ENCODE measurements at places on chromosomes 16 and 17. TPM values are rescaled to one million over a fixed set of nuclear protein-coding genes. Genes with fewer than 3 reads are reported as not detected.

DNA sequence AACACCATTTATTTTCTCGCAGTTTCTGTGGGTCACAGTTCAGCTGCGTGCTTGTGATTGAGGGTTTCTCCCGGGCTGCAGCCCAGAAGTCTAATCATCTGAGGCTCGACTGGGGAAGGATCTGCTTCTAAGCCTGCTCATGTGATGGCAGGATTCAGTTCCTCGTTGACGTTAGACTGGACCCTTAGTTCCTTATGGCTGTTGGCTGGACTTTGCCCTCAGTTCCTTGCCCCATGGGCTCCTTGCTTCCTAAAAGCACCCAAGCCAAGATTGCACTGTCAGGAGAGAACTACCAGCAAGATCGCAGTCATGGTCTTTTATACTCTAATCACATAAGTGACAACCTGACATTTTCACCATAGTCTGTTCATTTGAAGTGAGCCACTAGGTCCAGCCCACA is 250.0 kb downstream of the PRKCA start:
- DNase-seq, result no peak

Gene TM4SF5
- total RNA-seq, result not detected

Gene NTN1
- total RNA-seq, result 19.2 TPM

GRCh38 chr17:19017804-19018599 is 13.4 kb upstream of the FAM83G start:
- no peak for DNase-seq

GRCh38 chr17:58968426-58969061 is 138.1 kb downstream of the TRIM37 start:
- DNase-seq, result no peak

DNA sequence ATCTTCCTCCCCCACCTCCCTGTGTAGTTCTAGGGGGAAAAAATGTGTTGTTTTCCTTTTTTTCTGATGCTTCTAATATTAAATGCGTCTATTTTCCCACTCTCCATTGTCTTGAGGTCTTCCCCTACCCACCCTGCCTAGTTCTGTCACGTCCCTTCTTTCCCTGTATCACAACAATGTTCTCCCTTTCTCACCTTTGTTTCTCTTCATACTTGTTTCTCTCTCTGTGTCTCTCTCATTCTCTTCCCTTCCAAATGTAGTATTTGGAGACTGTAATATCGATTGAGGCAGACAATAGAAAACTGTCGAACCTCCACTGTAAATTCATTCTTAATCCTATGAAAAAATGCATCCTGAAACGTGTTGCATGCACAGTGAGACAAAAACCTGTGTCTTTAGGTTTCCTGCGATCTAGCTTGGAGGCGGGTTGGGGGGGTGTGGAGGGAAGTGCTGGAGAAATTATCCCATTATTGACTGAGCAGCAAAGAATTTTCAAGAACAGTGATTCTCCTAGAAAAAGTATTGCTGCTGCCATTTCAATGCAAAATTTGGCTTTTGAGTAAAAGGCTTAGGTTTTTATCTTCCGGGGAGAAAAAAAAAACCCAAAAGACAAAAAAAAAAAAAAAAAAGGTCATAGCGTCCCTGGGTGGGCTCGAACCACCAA is 1.3 kb upstream of the PSMB3 start:
- no peak for DNase-seq

GRCh38 chr17:44758414-44759085 is at the start of gene ADAM11:
ADAM11 (plus strand) TSS chr17:44758988; CDS start chr17:44759200, 212 bp downstream.
- no peak for DNase-seq

DNA sequence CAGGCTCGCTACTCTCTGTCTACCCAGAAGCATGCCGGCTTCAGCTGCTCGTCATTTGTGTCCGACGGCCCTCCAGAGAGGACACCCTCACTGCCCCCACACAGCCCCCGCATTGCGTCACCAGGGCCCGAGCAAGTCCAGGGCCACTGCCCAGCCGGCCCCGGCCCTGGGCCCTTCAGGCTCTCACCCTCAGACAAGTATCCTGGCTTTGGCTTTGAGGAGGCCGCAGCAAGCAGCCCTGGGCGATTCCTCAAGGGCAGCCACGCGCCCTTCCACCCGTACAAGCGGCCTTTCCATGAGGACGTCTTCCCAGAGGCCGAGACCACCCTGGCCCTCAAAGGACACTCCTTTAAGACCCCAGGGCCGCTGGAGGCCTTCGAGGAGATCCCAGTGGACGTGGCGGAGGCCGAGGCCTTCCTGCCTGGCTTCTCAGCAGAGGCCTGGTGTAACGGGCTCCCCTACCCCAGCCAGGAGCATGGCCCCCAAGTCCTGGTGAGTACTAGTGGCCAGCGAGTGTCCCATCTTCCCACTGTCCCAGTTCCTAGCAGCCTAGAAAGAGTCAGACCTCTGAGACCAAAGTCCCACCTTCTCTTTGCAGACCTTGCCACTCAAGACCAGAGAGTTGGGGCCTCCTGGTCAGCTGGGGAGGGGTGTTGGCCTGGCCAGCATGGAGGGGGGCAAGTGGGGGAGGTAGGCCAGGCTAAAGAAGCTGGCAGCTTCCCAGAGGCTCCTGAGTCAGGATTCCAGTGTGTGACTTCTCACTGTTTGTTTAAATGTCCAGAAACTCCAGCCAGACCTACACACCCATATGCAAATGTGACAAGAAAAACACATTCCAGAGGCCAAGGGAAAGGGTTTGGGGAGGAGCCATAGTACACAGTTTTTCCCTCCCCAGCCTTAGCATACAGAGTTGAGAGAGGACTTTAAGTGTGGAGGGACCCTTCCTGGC is 18.6 kb downstream of the FOXN1 start:
- no peak for DNase-seq

Gene NKD1
- total RNA-seq, result 3.5 TPM

DNA sequence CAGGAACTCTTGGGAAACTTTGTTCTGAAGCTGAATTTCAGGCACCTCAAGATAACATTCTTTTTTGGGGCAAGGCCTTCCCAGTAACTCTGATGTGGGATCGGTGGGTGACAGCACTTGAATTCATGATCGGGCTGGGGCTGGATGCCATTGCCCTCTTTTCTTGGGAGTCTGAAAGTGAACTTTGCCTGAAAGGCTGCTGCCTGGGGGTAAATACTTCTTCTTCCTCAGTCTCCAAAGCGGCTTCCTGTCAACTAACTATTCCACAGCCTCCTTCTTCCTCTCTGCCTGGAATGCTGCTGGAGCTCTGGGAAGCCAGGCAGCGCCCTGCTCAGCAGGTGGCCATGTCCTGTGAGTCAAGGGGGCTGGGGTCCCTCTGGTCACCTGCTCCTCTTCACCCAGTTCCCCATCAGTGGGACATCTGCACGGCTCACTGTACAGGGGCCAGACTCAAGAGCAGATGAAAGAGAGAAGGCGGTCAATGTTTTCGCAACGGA is 79.5 kb downstream of the WIPI1 start:
- DNase-seq, result no peak

DNA sequence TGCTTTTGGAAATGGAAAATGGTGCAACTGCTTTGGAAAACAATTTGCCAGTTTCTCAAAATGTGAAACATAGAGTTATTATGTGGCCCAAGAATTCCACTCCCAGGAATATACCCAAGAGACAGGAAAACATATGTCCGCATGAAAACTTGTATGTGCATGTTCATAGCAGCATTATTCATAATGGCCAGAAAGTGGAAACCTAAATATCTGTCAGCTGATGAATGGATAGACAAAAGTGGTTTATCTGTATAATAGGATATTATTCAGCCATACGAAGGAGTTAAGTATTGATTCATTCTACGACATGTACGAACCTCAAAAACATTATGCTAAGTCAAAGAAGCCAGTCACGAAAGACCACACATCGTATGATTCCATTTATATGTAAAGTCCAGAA is 7.7 kb upstream of the COTL1 start:
- DNase-seq, result no peak
